AG10803 (cell line): ENCODE measurements at places on chromosomes 16 and 17.
A peak's percentile ranks its signal among the peaks of the same experiment; 100 is the strongest.

GRCh38 chr16:10045291-10045775 lies 136.9 kb downstream of the GRIN2A start:
- no peak for DNase-seq

- DNase-seq, result peak; percentile 78
Observed at GRCh38 chr17:76868176-76868668, at the start of gene MGAT5B. TSS of gene MGAT5B (plus strand) at chr17:76868404. CDS start at chr17:76869030, 626 bp downstream.

DNA sequence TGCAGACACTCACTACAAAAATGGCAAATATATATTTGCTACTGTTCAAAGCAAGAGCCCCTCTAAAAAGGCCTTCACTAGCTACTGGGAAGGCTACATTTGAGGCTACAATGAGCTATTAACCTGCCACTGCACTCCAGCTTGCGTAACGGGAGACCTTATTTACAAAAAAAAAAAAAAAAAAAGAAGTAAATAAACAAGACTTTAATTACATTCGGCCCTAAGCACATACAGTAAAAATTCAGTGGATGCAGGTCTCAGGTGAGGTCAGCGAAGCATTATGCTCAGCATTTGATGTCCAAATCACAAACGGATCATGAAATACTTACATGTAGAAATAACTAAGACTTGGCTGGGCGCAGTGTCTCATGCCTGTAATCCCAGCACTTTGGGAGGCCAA lies 26.7 kb upstream of the LCMT1 start:
- DNase-seq, result no peak

DNA sequence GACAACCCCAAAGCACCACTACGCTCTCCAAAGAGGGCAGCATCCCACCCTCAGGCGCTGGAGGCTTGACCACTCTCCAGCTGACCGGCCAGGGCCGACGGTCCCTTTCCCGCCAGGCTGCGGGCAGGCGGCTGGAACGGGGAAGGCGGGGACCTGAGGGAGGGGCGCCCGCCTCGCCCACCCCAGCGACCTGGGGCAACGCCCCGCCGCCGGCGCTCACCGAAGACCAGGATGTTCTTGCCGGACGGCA lies 431 bp downstream of the DYNC1LI2 start:
- DNase-seq, result no peak

GRCh38 chr16:30121741-30122571 lies 1.1 kb downstream of the MAPK3 start:
- no peak for DNase-seq

DNA sequence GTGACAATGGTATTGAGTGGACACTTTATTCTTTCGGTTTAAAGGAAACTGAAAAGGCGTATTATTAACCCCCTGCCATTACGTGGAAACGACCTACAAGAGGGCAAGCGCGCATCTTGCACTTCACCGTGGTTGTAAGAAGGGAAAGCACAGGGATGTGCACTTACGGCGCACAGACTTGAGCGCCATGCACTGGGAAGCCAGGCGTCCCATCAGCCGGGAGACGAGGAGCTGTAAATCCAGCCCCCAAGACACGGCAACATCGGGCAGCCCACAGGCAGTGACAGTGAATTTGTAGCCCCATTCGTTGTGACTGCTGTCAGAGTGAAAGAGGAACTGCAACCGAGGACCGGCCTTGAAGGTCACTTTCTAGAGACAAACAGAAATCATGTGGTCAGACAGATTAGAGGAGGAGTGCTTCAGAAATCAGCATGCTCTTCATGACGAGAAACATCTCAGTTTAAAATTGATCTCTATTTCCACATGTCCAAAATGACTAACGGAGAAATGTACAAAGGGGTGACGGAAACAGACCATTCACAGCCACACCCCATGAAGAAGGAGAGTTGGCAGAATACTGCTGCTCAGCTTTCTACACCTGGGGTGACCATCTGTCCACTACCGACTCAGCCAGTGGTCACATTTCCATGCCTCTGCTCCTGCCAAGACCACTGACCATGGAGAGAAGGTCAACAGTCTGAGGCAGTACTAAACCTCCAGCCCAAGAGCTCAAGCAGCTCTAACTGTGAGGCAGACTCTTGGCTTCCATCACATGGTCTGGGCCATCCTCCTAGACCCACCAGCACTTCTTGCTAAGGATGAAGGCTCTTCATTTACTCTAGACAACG lies 68.6 kb downstream of the ZZEF1 start:
- DNase-seq, result no peak

- DNase-seq, result no peak
Observed at GRCh38 chr17:45905814-45906213, 11.5 kb downstream of the MAPT start.

DNA sequence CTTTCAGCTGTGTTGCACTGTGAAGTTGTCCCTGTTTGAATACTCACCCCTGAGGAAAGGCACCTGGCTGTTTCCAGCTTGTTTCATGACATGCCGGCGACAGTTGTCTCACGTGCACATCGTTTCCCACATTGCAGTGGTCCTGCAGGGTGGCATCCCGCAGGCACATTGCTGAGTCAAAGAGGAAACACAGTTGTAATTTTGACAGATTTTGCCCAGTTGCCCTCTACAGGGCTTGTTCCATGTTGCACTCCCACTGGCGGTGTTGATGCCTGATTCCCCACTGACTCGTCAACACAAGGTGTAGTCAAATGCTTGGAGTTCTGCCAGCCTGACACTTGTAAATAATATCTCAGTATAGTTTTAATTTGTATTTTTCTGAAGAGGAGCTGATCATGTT lies 23.8 kb downstream of the EPN2 start:
- DNase-seq, result no peak

DNA sequence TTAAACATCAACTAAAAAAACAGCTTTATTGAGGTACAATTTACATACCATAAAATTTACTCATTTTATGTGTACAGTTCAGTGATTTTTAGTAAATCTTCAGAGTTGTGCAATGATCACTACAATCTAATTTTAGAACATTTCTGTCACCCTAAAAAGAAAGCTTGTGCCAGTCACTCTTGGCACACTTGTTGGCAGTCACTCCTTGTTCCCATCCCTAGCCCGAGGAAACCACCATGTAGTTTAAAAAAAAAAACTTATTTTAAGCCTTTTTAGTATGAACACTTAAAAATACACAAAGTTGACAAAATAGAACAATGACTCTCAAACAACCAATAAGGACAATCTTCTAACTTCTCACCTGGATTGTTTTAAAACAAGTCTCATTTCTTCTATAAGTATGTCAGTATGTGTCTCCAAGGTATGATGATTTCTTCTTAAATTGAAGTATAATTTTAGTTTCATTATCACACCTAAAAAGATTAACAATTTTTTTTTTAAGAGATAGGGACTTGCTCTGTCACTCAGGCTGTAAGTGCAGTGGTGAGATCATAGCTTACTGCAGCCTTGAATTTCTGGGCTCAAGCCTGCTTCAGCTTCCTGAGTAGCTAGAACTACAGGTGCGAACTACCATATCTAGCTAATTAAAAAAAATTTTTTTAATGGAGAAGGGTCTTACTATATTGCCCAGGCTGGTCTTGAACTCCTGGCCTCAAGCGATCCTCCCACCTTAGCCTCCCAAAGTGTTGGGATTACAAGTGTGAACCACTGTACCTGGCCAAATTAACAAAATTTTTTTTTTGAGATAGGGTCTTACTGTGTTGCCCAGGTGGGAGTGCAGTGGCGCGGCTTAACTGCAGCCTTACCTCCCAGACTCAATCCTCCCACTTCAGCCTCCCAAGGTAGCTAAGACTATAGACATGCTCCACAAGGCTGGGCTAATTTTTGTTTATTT lies 53.2 kb downstream of the PPM1E start:
- no peak for DNase-seq

GRCh38 chr17:64200080-64201032 lies 62.7 kb downstream of the TEX2 start:
- DNase-seq, result peak; percentile 76

- DNase-seq, result no peak
Observed at GRCh38 chr17:50352693-50353599, 7.0 kb downstream of the XYLT2 start.

- no peak for DNase-seq
Observed at GRCh38 chr17:30062372-30062771, 54.2 kb upstream of the NSRP1 start.

DNA sequence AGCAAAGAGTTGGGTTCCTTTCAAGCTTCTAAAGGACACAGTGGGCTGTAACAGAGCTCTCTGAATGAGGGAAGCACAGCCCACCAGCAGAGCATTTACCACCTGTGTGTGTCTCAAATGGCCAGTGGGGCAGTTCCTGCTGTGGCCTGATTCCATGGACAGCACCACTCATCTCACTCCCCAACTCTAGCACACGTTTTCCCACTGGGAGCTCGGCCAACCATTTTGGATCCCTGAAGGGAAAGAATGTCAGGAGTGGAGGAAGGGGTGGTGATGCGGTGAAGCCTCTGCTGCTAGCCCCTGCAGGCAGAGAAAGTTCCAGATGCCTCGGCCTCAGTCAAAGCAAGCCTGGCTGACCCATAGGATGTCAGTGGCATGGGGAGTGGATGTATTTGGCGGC lies 86.6 kb downstream of the PLXDC1 start:
- DNase-seq, result no peak

GRCh38 chr17:80605326-80606066 lies 60.9 kb downstream of the RPTOR start:
- no peak for DNase-seq

- DNase-seq, result peak; percentile 63
Observed at GRCh38 chr17:37770631-37771518, 26.0 kb upstream of the HNF1B start.

- DNase-seq, result no peak
Observed at GRCh38 chr16:57614536-57614935, 13.9 kb upstream of the ADGRG1 start.

- no peak for DNase-seq
Observed at GRCh38 chr16:1311212-1311737, 1.8 kb downstream of the UBE2I start.

DNA sequence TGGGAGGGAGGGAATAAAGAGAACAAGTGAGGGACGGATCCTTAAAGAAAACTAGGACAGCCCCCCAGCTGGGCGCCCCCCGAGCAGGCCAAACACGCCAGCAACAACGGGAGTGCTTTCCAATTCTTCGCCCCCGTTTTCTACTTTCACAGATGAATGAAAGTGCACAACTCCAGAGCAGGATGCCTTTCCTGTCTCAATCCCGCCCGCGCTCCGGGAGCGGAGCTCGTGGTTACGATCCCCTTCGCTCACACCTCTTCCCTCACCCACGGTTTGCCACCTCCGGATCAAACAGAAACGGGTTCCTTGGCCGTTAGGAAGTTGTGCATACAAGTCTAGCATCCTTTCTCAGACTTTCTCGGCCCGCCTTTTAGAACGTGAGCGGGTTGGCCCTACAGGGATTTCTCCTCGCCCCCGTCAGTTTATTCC lies 680 bp downstream of the SKA2 start:
- peak; percentile 32 for DNase-seq

DNA sequence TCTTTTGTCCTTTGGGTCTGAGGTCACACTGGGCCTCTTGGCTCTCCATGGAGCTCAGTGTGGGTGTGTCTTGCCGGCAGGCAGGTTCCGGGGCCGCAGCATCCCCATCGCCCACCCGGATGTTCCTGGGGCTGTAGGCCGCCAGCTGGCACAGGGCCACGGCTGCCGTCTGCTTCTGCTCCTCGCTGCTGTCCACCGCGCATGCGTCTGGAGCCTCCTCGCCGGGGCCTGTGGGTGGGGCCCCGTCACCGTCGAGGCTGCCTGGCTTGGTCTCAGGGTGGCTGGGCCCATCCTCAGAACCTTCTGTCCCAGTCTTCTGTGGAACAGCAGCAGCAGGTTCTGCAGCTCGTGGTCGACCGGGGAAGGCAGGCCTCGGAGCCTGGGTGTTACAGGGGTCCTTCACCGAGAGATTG lies 9.6 kb downstream of the ZNF750 start:
- DNase-seq, result no peak

- no peak for DNase-seq
Observed at GRCh38 chr17:80382446-80382845, 32.5 kb upstream of the ENDOV start.

DNA sequence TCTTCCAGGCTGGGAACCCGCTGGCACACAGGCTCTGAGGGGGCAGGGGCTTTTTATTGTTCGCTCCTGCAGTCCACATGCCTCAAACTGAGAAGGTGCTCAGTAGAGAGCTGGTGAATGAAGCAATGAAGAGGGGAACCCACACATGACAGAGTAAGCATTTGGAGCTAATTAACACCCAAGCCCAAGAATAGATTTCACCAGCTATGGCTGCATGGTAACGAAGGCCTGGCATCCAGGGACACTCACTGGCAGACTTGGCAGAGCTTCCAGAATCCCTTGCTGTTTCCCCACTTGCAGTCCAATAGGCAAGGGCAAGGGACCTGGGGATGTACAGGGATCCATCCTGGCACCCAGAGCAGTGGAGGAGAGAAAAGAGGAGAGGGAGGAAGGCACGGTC lies 12.2 kb downstream of the FLOT2 start:
- no peak for DNase-seq

DNA sequence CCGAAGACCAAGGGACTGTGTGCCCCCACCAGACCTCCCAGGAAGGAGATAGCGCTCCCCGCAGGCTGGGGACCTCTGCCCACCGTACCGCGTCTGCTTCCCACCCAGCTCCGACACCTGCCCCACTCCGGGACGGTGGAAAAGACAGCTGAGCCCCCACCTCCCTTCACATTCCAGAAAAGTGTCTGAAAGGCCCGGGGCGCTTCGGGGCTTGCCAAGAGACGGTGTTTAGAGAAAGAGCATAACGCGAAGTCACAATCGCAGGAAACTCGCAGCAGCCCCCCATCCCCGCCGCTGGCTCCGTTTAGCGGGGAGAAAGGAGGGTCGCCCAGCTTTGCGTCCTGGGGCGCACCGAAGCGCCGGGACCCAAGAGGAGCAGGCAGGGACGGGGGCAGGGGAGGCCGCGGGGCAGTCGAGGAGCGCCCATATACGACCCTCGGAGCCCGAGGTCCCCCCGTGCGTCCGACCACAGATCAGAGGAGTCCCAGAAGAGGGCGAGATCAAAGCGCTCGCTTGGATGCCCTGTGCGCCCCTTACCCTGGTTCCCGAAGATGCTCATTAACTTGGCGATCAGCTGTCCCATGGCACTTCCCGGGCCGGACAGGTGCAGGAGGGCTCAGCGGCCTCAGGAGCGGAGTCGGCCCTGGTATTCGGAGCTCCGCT lies 652 bp downstream of the ARL5C start:
- DNase-seq, result no peak

GRCh38 chr16:50735629-50736122 lies 6.2 kb upstream of the CYLD start:
- DNase-seq, result no peak

GRCh38 chr16:89764711-89765201 lies 43.4 kb downstream of the ZNF276 start:
- DNase-seq, result no peak

- no peak for DNase-seq
Observed at GRCh38 chr16:71919035-71919434, 23.7 kb downstream of the IST1 start.

DNA sequence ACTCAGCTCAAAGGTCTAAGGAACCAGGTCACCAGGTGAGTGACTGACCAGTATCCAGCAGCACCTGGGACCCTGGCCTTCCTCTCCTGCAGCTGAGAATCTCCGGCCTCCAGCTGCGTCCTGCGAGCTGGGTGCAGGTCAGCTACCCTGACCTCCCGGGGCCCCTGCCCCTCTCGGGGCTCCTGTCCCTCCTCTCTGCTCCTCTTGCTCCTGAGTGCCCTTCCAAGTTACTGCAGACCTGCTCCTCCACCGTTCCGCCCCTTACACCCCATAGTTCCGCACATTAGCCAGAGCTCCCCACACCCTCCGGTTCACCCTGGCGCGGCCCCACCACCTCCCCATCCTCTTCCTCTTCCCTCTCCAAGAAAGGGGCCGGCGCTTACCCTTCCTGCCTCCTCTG lies 10.6 kb downstream of the FOXJ1 start:
- DNase-seq, result no peak
